ENCODE measurements at places on chromosomes 13 and 19. TPM values are rescaled to one million over a fixed set of nuclear protein-coding genes. Genes with fewer than 3 reads are reported as not detected.

GRCh38 chr13:41811588-41812021 is 149.3 kb downstream of the VWA8 start:
- no peak for DNase-seq

DNA sequence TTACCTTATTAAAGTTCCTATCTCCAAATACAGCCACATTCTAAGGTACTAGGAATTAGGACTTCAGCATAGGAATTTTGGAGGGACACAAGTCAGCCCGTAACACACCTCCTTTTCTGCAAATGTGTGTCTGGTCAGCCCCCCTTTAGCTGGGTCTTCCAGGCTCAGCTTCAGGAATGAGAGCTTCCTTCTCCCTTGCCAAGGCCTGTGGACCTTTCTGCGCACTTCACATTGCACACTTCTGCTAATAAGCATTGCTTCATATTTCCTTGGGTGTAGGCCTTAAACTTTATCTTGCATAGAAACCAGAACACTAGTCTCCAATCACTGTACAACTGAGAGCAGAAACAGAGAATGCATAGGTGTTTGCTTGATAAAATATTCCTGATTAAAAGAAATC is 4.5 kb upstream of the STK24 start:
- DNase-seq, result no peak

Gene KATNAL1
- total RNA-seq, result 6.1 TPM

Gene FXYD3
- not detected for total RNA-seq

DNA sequence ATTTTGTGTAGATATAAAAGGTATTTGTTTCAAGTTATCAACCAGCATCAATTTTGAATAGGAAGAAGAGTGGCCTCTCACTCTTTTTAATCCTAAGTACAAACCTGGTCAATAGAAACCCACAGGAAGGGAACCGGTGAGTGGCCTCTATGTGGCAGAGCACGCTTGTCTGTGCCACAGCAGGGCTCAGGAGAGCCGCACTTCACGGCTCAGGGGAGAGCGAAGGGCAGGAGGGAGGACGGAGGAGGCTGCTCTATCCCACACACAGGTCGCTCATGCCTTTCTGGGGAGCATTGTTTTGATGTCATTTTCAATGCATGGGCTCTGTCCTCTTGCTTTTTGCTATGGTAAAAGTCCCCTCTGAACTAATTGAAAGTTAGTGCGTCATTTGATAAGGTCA is 57.2 kb downstream of the TNFRSF19 start:
- no peak for DNase-seq

Gene SIGLEC6
- total RNA-seq, result not detected

Gene SLC5A5
- total RNA-seq, result 0.02 TPM

GRCh38 chr13:94030415-94031119 is 448.9 kb downstream of the DCT start:
- no peak for DNase-seq

- DNase-seq, result no peak
These were observed 378.7 kb downstream of the LIG4 start for GRCh38 chr13:107836685-107837084.

- DNase-seq, result no peak
These were observed 177.3 kb upstream of the SERP2 start for GRCh38 chr13:44196196-44196751.

GRCh38 chr13:23868521-23868920 is 20.7 kb downstream of the MIPEP start:
- no peak for DNase-seq

GRCh38 chr13:98686270-98686669 is 66.2 kb downstream of the SLC15A1 start:
- no peak for DNase-seq
